Amygdala (tissue), 56 donors: ENCODE measurements at places on chromosomes 6 and 20.

DNA sequence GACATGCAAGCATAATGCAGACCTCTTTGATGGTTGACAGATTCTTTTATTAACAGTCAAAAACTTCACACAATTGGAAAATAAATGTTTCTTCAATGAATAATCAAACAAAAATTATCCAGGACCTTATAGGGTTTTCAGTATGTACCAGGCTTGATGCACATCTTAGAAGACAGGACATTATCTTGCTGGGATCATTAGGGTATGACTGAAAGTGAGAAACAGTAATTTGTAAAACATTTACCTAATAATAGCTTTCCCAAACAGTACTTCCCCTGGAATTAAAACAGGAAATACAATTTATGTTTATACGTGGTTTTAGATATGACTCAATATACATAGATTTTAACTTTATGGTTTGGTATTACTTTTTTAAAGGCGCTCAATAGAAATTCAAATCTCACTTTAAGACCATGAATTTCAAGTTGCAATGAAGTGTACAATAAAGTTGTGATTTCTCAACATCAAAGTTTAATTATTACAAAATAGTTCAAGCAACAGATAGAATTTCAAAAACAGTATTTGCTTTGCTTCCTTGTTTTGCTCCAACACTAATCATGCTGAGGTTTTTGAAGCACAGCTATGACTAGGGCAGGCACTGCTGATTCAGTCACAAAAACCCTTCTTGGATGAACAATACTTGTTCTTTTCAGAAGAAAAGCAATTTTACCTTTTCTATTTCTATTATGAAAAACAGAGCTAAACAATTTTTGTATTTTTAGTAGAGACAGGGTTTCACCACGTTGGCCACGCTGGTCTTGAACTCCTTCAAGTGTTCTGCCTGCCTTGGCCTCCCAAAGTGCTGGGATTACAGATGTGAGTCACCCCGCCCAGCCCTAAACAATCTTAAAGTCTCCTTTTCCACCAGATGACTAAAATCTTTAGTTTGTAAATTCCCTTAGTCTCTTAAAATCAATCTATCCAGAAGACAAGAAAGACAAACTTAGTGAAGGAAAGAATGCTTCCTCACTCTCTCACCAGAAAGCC is 13.7 kb downstream of the SOD2 start:
- DNase-seq: no peak

- no peak for DNase-seq
Observed at GRCh38 chr6:34958734-34959133, 69.7 kb downstream of the ANKS1A start.

GRCh38 chr6:52063584-52064344 is 23.6 kb downstream of the PKHD1 start:
- DNase-seq: no peak

DNA sequence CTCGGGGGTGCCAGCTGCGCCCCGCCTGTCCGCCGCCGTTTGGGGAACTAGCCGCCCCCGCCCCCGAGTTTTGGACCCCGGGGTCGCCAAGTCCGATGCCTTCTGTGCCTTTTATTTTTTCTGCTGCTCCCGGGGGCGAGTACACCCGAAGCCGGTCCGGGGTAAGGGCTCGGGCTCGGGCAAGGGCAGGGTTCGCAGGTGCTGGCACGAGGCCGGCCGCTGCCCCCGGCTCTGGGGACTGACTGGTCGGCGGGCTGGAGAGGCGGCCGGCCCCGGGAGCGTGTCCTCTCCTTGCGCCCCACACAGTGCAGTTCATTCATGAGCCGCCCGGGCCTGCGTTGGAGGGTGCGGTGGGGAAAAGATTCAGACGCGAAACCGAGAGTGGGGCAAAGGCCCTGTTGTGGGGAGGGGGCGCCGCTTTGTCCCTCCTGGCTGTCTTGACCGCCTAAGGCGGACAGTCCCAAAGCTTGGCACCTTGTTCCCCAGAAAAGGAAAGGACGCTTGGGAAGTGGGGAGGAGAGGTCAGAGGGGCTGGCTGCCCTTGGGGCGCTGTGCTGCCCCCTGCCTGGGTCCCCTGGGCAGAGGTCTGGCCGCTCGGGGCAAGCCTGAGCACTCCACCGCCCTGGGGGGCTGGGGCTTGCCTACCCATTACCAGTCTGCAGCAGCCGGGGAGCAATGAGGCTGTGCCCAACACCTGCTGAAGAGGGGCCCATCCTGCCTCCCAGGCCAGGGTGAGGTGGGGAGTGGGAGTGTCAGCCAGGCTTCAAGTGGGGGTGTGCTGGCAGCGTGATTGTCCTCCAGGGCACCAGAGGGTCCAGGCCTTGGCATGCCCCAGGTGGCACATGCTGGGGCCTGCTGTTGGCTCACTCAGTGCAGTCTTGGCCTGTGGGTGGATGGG is 915 bp downstream of the TMEM63B start:
- no peak for DNase-seq

DNA sequence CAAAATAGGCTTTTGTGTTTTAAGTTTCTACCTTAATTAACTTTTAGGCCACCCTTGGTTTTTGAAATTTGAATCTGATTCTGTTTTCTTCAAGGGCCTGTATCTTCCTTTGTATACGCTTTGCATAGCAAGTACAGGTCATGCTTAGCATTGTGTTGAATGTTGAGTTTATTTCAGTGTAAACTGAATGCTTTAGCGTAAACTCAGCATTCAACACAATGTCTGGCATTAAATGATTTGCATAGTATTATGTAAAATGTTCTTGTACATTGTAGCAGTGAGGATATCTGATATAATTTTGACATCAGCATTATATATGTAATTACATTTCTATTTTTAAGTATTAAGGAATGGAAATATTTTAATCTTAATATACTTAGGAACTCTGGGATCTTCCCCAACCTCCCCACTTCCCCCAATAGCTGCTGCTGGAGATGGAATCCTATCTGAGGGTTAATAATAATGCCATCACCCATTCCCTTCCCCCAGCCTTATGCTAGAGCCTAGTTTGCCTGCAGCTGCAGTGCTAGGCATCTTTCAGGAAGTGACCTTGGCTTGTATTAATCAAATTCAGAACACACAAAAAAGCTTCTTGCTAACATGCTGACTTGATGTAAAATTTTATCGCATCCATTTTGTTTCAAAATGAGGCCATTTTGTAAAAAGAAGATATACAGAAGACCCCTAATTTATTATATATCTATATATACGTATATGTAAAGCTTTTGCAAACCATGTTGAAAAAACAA is 73.1 kb downstream of the NCOA3 start:
- no peak for DNase-seq
